ENCODE measurements at places on chromosomes 11 and 22.

- DNase-seq: no peak
These were observed 44.3 kb downstream of the DKK3 start for GRCh38 chr11:11963842-11964773.

GRCh38 chr11:124954590-124954955 is 571 bp downstream of the CCDC15 start:
- no peak for DNase-seq

DNA sequence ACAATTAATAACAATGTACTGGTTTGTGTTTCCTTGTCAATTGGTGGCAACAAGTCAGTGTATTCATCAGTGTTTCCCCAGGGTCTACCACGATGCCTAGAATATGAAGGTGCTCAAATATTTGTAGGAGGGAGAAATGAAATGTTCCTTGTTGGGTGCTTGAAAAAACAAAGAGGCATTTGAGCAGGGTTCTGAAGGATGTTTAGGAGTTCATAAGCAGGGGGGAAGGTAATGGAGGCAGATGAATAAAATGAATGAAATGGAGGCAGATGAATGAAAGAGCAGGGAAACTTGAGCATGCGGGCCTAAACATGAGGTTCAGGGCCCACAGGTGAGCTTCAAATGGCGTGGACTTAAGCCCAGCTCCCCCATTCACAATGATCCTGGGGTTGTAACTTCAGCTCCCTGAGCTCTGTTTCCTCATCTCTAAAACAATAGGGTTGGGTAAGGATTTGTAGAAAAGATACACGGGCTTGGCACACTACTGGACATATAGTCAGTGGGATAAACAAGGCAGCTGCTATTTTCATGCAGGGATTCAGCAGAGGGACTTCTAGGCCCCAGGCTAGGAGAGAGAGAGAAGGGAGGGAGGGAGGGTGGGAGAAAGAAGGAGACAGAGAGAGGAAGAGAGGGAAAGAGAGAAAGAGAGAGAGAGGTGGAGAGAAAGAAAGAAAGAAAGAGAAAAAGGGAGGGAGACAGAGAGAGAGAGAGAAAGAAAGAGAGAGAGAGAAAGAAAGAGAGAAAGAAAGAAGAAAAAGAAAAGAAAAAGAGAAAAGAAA is 73.7 kb downstream of the MN1 start:
- DNase-seq: no peak

- no peak for DNase-seq
These were observed 15.3 kb upstream of the GAB2 start for GRCh38 chr11:78432956-78433355.

DNA sequence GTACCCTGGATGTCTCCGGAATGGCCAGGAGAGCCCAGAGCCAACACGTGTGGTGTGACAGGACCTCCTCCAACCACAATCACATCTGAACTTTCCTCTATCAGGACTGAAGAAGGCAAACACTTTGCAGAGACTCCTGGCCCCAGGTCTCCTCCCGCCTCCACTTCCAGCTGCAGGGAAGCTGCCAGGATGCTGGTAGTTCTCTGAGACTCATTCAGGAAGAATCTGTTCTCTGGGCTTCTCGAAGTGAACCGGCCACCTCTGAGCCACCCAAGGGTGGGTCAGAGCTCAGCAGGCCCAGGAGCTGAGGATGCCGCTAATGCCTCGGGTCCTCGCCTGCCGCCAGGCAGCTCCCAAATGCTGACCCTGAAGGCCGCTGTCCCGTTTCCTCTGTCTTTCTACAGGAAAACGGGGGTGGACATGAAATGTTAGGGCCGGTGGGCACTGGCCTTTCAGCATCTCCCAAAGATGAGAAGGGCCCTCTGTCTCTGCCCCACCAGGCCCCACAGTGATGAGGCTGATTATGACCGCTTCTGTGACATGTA is 789.9 kb downstream of the BRD1 start:
- no peak for DNase-seq

GRCh38 chr11:10902301-10903063 is 44.6 kb upstream of the ZBED5 start:
- DNase-seq: no peak

DNA sequence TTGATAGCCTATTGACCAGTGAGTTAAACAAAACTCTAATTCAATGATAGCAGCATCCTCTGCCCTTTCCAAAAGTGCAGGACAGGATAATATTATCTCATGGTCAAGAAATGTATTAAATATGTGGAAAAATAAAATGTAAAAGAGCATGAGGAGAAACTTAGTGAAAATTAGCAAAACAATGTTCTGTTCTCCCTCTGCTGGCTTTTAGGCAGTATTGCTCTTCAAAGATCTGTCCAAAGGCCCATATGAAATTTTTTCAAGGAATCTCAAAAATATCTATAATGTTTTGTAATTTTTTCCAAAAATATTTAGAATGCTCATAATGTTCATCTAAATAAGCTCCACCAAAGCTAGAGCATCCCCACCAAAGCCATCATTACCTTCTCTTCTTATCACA is 8.3 kb upstream of the ARL14EP start:
- DNase-seq: no peak

DNA sequence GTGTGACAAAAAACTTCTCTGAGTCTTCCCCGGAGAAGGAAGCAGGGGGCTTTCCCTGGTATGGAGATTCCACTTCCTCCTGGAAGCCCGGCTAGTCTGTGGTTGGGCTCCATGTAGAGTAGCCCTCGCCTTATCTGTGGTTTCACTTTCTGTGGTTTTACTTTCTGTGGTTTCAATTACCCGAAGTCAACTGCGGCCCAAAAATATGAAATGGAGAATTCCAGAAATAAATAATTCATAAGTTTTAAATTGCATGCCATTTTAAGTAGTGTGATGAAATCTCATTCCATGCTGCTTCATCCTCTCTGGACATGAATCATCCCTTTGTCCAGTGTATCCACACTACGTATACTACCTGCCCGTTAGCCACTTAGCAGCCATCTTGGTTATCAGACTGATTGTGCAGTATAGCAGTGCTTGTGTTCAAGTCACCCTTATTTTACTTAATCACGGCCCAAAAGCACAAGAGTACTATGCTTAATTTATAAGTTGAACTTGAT is 275.0 kb upstream of the SESN3 start:
- no peak for DNase-seq

GRCh38 chr11:108137212-108137611 is 15.8 kb downstream of the ACAT1 start:
- no peak for DNase-seq

- no peak for DNase-seq
These were observed 35.0 kb downstream of the GRIK4 start for GRCh38 chr11:120546312-120547205.

DNA sequence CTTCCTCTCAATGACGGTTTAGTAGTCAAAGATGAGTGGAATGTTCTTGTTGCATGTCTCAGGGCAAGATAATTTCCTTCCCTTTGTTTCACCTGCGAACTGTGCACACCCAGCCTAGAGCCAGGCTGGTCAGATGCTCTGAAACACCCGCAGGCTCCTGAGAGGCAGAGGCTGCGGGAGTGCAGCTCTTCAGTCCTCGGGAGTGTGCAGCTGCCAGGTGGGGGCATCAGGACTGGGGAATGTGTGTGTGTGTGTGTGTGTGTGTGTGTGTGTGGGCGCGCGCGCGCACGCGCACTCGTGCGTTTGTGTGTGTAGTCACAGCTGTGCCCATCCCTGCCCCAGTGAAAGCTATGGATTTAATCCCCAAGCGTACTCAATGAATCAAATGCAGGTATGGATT is 136.2 kb upstream of the NTM start:
- DNase-seq: no peak

GRCh38 chr11:43994196-43994595 is 51.8 kb downstream of the C11orf96 start:
- no peak for DNase-seq

DNA sequence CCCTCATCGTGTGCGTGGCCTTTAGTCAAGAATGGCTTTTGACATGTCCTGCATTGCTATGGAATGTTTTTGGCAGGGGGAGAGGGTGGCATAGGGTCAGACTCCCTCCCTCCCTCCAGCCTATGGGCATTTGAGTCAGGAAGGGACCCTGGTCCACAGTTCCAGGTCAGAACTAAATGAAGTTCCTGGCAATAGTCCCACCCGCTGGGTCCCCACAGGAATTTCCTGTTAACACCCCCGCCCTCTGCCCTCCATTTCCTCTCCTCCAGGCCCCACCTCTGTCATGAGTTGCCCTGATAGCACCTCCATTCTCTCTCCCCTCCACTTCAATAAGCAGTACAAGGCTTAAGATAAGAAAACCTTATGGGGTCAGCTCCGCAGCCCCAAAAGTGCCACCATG is 40.8 kb upstream of the LMO2 start:
- no peak for DNase-seq

GRCh38 chr22:26485013-26485412 is 1.3 kb downstream of the SRRD start:
- DNase-seq: no peak

- DNase-seq: no peak
These were observed 14.0 kb downstream of the IGLL1 start for GRCh38 chr22:23565915-23566704.

- no peak for DNase-seq
These were observed 30.5 kb downstream of the PTPN5 start for GRCh38 chr11:18761144-18761543.

Measured in activated CD4-positive, alpha-beta T cell treated with anti-CD3 and anti-CD28 coated beads, Interleukin-2, amount 50 U/mL, for 48 hours (primary cell).